Lung (tissue), 17 donors: ENCODE measurements at places on chromosomes 12 and 14.

- DNase-seq = peak; percentile 54
Observed at GRCh38 chr14:61101803-61102548, 120.9 kb downstream of the SLC38A6 start.

DNA sequence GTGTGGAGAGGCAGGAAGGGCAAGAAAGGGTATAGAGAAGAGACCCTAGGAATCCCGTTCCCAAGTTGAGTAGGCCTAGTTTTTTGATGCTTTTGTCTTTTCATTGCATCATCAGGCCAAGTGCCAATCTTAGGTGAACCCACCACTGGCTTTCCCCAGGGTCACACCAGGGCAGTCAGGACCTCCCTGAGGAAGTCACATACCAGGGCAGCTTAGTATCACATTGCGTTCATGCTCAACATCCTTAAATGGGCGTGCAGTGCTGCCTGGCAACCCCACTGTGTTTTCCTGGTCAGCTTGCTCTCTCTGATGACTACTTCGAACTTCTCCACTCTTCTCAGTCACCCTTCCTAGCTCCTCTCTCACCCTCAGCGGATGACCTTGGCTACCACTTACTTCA lies 9.0 kb downstream of the ASIC1 start:
- no peak for DNase-seq

- no peak for DNase-seq
Observed at GRCh38 chr14:25484235-25484634, 434.3 kb upstream of the STXBP6 start.

DNA sequence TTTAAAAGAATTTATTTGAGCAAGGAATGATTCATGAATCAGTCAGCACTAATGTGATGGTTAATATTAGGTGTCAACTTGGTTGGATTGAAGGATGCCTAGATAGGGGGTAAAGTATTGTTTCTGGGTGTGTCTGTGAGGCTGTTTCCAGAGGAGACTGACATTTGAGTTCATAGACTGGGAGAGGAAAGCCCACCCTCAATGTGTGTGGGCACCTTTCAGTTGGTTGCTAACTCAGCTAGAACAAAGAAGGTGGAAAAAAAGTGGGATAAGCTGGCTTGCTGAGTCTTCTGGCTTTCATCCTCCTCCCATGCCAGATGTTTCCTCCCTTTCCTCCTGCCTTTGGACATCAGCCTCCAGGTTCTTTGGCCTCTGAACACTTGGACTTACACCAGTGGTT lies 47.2 kb downstream of the TESPA1 start:
- no peak for DNase-seq
